ENCODE measurements at places on chromosomes 1 and 21.
A peak's percentile ranks its signal among the peaks of the same experiment; 100 is the strongest.

GRCh38 chr1:110282395-110282794 is 56.8 kb upstream of the RBM15 start:
- DNase-seq: no peak

DNA sequence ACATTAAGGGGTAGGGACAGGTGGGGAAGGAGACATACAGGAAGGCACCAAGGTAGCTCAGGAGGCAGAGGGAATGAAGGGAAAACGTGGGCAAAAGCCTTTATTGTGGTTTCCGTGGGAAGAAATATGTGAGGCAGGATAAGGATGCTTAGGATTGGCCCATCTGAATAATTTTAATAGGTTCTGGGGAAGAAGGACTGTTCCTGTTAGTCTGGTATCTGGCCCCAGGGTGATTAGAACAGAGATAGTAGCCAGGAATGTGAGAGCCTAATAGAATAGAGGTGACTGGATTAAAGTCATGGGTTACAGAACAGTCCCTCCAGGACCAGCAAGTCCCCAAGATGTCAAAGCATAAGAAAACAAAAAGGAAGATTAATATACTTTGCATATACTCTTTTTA is 545.2 kb upstream of the CAMK1G start:
- no peak for DNase-seq

DNA sequence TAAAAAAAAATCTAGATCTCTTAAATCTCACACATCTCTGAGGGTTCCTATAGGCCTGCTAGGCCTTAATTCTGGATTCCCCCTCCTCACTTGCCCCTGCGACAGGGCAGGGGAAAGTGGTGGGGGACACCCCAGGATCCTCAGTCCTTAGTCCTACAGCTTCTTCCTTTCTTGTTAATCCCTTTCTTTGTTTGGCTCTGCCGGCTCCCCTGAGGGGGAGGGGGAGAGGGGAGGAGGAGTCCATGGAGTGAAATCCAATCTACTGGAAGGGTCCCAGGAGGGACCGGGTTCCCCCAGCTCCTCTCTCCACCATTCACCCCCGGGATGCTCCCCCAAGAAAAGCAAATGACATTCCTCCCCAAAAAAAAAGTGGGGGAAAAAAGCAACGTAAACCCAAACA is 8.5 kb downstream of the MEX3A start:
- no peak for DNase-seq

GRCh38 chr1:160416369-160416768 is 16.0 kb downstream of the VANGL2 start:
- peak; percentile 10 for DNase-seq

GRCh38 chr21:10273196-10273595 is 248.2 kb upstream of the TPTE start:
- DNase-seq: no peak

DNA sequence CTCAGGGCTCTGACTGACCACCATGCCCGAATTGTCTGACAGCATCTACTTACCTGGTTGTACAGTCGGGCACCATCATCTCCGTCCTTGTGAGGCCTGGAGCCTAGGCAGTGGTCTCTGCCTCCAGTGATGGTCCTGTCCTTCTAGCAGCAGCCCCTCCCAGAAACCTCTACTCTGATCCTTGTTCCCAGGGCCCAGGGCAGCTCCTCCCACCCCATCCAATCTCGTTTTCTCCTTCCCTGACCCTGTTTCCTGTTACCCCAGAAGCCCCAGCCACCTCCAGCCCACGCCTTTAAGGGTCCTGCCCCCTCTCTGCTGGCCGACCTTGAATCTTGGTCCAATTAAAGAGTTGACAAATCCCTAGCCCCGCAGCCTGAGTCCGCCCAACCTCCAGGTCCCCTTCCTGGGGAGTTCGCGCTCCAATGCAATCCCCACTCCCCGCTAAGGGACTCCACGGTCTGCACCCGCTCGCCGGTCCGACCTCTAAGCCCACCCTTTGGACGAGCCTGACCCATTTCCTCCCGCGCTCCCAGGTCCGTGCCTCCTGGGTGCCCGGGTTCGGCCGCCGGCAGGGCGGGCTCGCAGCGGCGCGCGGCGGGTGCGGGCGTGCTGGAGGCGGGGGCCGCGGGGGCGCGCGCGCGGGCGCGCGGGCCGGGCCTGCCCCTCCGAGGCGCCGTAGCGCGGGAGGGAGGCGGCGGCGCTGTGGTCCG is at the start of gene B4GALT2:
Gene B4GALT2 (plus strand): TSS at position 660 of the 710 bp plus-strand sequence. CDS start 1,951 bp downstream, outside the sequence.
- peak; percentile 67 for DNase-seq

DNA sequence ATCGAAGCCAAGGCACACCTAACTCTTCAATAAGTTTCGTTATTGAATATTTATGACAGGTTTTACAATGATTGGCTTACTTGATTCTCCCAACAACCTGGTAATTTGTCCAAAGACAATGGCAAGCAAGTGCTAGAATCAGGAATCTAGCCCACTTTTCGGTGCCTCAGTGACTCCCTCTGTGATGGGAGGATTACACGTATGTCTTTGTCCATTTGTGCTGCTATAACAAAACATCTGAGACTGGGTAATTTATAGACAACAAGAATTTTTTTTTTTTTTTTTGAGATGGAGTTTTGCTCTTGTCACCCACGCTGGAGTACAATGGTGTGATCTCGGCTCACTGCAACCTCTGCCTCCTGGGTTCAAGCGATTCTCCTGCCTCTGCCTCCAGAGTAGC is 2.4 kb upstream of the LIN9 start:
- DNase-seq: no peak

GRCh38 chr21:44539046-44539445 is 949 bp downstream of the KRTAP10-1 start:
- no peak for DNase-seq

DNA sequence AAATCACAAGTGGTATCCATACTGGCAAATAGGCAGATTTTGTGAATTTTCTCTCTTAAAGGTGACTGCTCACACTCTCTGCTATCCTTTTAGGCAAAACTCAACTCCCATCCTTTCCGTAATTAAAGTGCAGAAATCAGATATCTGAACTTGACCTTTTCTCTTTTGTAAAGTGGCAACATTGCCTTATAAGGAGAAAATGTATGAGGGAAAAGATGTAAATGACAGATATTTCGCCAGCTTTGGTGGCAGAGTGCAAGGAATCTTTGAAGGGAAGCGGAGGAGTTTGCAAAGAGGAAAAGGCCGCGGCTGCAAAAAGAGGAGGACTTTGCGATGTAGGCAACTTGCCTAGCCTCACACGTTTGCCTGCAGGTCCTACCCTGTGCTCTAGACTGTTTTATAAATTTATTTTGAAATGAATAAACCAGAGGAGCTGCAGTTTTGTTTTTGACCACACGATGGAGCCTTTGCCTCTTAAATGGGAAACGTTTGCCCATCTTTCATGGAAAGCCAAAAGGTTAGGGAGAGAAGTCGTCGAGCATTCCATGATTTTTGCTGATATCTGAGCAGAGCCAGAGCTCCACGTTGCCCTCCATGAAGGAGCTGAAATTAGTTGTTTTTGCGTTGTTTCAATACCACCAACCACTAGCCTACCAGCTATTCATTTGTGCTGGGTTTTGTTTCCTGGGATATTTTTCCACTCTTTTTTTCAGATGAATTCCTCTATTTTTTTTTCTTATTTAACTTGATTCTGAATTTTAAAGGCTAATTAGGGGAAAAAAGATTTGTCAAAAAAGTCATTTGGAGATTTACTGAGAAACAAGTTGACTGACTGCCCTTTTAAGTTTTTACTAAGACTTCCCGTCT is 242.3 kb downstream of the LMX1A start:
- DNase-seq: peak; percentile 6

- no peak for DNase-seq
These were observed 220.5 kb downstream of the PTPRU start for GRCh38 chr1:29456685-29457435.

GRCh38 chr1:186304982-186305949 is 69.8 kb downstream of the TPR start:
- DNase-seq: peak; percentile 48

- peak; percentile 73 for DNase-seq
These were observed 2.1 kb upstream of the S100A9 start for GRCh38 chr1:153355445-153356071.

- no peak for DNase-seq
These were observed 26.2 kb downstream of the ENAH start for GRCh38 chr1:225626698-225627097.
